ENCODE measurements at places on chromosomes 3 and 15. TPM values are rescaled to one million over a fixed set of nuclear protein-coding genes. Genes with fewer than 3 reads are reported as not detected.
A peak's percentile ranks its signal among the peaks of the same experiment; 100 is the strongest.

GRCh38 chr15:93093765-93094164 lies 4.8 kb upstream of the RGMA start:
- no peak for DNase-seq

DNA sequence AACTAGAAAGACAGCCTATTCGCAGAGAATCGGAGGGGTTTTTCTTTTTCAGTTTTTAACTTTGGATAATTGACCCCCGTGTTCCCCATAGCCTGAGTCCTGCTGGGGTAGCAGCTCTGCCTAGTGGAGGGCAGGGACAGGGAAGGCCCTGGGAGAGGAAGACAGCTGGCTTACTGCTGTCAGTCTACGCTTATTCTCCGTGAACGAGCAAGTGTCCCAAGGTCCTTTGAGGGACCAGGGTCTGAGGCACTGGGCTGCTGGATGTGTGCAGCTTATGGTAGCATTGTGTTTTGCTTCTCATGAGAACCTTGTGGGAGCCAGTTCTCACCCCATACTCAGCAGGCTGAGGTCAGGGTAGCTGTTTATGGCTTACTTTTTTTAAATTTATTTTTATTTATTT lies 3.0 kb downstream of the LIMD1 start:
- DNase-seq: no peak

- DNase-seq: no peak
These were observed 14.2 kb downstream of the AMOTL2 start for GRCh38 chr3:134360046-134360445.

DNA sequence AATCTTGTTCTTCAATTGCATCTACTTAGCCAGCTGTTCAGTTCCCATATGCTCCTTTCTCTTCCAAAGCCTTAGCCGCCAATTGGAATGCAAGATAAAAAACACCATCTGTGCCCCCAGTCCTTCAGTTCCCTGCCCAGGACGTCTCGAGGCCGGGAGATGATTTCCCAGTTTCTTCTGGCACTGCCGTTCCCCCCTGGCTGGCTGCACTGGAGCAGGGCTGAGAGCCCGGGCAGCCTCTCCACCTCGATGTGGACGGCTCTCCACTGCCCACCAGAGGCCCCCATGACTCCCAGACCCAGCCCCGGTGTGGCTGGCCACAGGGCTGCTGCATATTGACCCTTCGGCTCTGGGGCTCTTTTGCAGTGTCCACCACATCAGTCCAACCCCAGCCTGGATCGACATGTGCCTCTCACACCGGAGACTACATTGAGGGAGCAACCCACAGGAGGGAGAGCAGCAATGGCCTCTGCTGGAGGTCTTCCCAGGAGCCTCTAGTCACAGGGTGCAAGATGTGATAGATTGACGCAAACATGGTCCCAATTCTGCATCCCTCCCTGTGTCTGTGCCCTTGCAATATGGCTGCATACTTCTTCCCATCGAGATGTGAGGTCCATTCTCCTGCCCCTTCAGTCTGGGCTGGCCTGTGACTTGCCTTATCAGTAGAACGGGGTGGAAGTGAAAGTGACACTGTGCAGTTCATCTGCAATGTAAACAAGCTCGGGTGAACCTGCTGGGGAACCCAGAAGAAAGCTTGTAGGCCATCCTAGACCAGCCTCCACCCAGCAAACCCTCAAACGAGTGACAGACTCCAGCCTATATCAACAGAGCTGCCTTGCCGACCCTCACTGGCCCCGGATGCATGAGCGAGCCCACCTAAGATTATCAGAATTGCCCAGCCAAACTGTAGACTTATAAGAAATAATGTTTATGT lies 52.3 kb upstream of the PRR20G start:
- no peak for DNase-seq

GRCh38 chr3:64685331-64685799 lies 2.4 kb downstream of the ADAMTS9 start:
- no peak for DNase-seq

GRCh38 chr15:62469874-62470688 lies 305.0 kb upstream of the C2CD4B start:
- no peak for DNase-seq

GRCh38 chr3:155852341-155852740 lies 1.9 kb downstream of the SLC33A1 start:
- DNase-seq: no peak

DNA sequence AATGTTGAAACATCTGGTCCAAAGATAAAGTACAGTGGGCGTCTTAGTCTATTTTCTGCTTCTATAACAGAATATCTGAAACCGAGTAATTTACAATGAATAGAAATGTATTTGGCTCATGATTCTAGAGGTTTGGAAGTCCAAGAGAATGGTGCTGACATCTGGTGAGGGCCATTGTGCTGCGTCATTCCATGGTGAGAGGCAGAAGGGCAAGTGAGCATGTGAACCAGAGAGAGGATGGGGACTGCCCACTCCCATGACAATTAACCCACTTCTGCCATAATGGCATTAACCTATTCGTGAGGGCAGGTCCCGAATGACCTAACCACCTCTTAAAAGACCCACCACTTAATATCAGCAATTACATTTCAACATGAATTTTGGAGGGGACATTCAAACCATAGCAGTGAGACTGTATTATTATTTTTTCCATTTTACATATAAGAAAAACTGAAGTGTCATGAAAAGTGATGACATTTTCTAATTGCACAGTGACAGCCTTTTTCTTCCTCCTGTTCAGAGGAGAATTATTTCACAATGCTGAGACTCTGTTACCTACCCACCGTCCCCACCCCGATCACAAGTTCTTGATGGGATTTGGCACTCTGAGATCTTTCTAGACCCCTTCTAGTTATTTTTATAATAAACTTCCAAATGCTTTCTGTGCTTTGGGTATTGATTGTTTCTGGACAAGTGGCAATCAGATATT lies 238.8 kb downstream of the RPLP1 start:
- DNase-seq: no peak

GRCh38 chr3:177185035-177185574 lies 12.2 kb downstream of the TBL1XR1 start:
- DNase-seq: no peak

DNA sequence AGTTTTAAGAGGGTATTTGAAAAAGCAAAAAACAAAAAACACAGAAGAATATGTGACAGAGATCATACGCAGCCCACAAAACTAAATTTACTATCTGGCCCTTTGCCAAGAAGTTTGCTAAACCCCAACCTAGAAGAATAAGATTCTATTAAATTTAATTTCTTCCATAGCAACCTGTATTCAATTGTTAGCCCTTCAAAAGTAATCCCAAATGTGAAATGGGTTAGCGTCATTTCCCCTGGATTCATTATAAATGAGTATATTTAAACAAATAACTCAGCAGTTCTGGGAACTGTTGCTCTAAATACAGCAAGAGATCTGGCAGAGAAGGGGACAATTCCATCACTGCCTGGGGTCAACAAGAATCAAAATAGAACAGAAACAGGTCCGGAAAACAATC lies 56.8 kb downstream of the CERS3 start:
- DNase-seq: no peak

GRCh38 chr3:170869645-170870593 lies at the start of gene RPL22L1:
Gene RPL22L1, minus strand, starts transcription at chr3:170870195. Its CDS starts 28 bp downstream, at chr3:170870167.
- peak; percentile 91 for DNase-seq

DNA sequence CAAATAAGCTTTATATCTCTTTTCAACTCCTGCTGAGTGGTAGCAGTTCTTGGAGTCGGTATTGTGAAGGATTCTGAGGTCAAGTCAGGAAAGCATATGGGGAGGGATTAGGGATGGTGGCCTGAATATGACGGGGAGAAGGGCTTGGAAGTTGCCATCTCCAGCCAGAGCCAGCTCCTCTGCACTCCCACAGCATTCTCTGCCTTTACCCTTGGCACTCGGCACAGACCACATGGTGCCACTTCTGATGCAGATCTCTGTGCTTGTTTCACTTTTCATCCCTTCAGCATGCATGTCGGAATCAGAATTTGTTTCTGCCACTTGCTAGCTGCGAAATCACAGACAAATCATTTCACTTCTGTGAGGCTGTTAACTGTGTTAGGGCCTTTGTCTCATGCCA lies 52.5 kb downstream of the RAB11A start:
- no peak for DNase-seq

GRCh38 chr15:74399100-74399499 lies 31.7 kb upstream of the CYP11A1 start:
- DNase-seq: no peak

GRCh38 chr3:160874736-160875135 lies 118.7 kb downstream of the PPM1L start:
- no peak for DNase-seq

GRCh38 chr3:11522953-11523571 lies 120.7 kb downstream of the VGLL4 start:
- DNase-seq: no peak

DNA sequence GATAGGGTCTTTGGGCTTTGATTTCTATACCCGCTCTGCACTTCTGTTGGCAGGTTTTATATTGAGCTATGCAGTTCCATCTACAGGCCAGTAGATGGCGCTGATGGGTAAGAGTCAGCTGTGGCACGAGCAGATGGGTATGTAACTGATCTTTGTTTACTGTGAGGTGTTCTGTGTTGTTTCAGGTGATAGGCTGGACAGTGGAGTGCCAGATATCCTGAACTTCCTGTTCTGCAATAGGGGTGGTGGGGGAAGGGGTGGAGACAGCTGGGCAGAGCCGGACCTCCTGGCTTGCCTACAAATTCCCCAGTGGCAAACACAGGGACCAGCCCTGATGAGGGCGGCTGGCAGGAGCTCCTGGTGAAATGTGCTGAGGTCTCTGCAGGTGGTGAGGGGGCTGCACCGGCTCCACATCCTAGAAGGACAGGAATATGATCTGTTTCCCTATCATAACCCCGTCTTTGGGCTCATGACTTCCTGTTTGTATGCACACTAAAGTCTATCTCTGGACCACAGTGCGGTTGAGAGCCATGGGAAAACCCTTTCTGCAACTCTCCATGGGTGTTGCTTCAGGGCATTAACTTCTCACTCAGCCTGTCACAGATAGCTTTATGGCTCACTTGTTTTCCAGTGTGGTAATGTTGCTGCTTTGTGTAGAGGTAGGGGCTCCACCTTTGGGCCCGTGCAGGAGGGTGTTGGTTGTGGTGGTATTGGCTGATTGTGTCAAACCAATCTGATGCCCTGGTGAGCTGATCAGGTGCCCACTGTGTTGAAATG lies 13.4 kb upstream of the FAM98B start:
- peak; percentile 44 for DNase-seq

DNA sequence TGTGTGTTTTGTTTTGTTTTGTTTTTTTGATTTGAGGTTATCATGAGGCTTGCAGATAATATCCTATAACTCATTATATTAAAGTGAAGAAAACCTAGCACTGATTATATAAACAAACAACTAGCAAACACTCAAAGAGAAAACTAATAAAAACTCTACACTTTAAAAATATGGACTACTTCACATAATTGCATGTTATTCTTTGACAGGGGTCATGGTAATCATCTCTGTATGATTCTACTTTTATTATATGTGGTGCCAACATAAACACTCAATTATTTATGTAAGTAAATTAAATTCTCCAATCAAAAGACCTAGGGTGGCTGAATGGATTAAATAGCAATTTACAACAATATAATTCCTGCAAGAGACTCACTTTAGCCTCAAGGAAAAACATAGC lies 44.6 kb upstream of the P3H2 start:
- no peak for DNase-seq

- no peak for DNase-seq
These were observed 26.1 kb upstream of the TFDP2 start for GRCh38 chr3:142175478-142175877.

- DNase-seq: peak; percentile 80
These were observed 496.1 kb downstream of the FOXP1 start for GRCh38 chr3:71087143-71088018.

- no peak for DNase-seq
These were observed 124.3 kb downstream of the ISL2 start for GRCh38 chr15:76460871-76461270.

DNA sequence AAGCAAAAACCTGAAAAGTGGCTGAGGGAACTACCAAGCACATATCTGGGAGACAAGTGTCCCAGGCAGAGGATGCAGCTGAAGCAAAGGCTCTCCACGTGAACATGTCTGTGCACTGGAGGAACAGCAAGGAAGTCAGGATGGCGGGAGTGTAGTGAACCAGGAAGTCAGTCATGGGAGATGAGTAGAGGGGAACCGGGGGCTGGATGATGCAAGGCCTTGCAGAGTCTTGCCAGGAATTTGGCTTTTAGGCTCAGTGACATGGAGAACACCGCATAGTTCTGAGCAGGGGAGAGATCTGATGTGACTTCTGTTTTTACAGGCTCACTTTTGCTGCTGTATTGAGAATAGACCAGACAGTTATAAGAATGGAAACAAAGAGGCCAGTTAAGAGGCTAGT lies 19.0 kb downstream of the C2CD4A start:
- no peak for DNase-seq

DNA sequence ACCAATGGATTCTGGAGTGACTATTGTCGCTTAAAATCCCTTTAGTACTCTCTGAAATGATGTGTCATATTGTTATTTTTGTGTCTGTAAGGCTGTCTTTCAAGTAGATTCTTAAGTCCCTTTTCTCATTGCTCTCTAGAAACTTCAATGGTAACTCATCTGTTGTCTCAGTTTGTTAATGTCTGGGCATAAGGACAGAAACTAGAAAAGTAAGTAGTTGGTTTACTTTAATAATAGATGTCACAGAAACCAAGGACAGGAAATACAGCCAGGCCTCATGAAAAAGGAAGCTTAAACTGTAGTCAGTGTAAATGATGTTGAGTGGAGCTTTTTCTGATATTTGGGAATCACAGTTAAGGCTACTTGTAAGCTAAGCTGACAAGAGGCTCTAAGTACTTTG lies 730.2 kb upstream of the DPPA4 start:
- DNase-seq: no peak

Gene EPHB3
- total RNA-seq: 0.13 TPM

Gene NR2E3
- total RNA-seq: not detected

Gene GDPGP1
- 8.9 TPM for total RNA-seq

Gene SKOR1
- 0.36 TPM for total RNA-seq

Gene THRB
- total RNA-seq: not detected

Gene PTH1R
- not detected for total RNA-seq

Gene FBN1
- 12.6 TPM for total RNA-seq

Gene SAXO2
- total RNA-seq: 2.3 TPM

Gene SLC6A1
- total RNA-seq: not detected

Gene RBM5
- 94.0 TPM for total RNA-seq

Gene KCNH8
- total RNA-seq: 0.11 TPM
